RPMI8226 (cell line): ENCODE measurements at places on chromosomes 6 and 20.

- DNase-seq, result no peak
Observed at GRCh38 chr6:148285205-148285604, 57.4 kb upstream of the SASH1 start.

DNA sequence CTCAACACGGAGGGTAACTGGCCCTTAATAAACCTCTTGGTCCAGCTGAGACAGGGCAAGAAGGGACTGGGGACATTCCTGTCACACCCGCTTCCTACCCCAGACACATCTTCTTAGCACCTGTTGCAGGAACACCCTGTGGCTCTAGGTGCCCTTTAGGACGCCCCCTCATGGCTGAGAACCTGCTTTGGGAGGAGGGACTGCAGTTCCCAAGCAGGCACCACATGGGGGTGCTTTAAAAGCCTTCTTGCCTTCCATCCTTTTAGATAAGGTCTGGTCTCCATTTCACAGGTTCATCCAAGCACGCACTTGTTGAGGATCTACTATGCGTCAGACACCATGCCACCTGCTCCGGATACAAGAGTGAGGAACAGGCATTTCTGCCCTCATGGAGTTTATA, 26.6 kb downstream of the NSFL1C start:
- DNase-seq, result peak; percentile 50

DNA sequence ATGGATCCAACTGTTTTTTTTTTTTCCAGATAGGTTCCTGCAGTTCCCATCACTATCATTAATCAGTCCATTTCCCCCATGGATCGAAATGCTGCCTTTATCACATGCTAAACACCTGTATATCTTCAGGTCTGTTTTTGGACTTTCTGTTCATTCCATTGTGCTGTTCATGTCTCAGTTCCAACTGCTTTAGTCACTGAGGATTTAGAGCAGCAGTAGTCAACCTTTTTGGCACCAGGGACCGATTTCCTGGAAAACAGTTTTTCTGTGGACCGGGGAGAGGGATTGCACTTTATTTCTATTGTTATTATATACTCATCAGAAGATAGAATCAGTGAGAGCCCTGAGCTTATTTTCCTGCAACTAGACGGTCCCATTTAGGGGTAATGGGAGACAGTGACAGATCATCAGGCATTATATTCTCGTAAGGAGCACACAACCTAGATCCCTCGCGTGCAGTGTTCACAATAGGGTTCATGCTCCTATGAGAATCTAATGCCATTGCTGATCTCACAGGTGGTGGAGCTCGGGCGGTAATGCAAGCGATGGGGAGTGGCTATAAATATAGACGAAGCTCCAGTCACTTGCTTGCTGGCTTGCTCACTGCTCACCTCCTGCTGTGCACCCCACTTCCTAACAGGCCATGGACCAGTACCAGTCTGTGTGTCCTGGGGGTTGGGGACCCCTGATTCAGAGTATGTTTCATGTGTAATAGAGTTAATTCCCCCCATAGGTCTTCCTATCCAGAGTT, 46.0 kb downstream of the CAP2 start:
- DNase-seq, result no peak

- DNase-seq, result no peak
Observed at GRCh38 chr20:22985239-22985778, 49.8 kb upstream of the SSTR4 start.

DNA sequence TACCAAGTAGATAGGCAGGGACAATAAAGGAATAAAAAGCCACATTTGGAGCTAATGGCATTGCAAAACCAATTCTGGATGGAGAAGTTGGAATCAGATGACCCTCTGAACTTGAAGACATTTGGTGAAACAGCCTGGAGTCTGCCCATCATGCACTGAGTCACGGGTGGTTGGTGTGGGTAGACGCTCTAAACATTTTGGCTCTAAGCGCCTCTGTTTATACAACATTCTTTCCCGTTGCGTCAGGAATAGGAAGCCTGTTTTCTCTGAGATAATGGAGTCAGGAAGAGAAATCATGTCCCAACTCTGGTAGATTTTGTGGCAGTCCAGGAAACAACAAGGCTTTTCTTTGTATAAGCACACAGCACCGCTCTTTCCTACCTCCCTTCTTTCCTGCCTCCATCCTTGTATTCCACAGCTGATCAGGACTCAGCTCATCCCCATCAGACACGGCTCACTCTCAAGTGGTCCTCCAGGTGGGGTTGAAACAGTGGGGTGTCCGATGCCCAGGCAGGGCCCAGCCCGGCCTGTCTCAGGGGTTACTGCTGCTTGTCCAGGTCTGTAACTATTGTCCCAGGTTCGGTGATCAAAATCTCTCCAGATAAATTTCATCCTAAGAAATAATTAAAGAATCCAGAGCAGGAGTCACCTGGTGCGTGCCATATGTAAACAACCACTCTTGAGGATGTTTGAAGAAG, 12.1 kb upstream of the RAMACL start:
- no peak for DNase-seq

- DNase-seq, result no peak
Observed at GRCh38 chr6:157012355-157012754, 235.2 kb downstream of the ARID1B start.

- DNase-seq, result no peak
Observed at GRCh38 chr20:18174906-18175683, 37.4 kb downstream of the KAT14 start.

DNA sequence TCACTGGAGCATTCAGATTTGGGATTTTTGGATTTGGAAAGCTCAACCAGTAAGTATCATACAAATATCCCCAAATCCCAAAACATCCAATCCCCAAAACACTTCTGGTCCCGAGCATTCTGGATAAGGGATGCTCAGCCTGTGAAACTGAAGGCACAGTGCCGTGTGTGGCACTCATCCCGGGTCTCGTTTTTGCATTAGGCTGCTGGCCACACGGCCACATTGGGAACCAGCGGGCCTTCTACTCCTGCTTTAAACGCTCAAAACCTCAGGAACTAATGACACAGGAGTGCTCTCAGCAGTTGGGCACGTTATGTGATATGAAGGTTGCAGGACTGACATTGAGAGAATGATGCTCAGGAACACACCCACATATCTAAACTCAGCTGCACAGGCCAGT, 35.6 kb downstream of the PSMG4 start:
- no peak for DNase-seq

GRCh38 chr6:37106982-37107491, 62.9 kb upstream of the PIM1 start:
- DNase-seq, result no peak

GRCh38 chr6:17059850-17060249, 42.0 kb upstream of the STMND1 start:
- no peak for DNase-seq

DNA sequence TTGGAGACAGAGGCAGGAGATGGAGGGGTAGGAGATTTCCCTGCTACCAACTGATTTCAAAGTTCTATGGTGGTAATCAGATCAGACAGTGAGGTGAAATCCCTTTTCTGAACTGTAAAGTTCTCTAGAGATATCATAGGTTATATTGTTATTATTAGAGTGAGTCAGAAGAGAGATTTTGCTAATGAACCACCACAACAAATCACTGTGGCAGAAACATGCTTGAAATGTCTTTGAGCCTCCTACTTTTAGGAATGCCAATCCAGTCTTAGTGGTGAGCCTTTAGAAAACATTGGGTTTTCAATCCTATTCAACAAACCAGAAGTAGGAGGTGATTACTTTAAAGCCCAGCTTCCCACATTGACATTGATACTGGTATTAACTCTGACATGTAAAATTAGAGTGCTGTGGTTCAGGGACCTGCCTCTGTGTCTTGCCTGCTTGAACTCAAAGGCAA, 136.7 kb upstream of the CNR1 start:
- DNase-seq, result no peak

GRCh38 chr6:113377362-113377942, 479.7 kb upstream of the MARCKS start:
- no peak for DNase-seq

DNA sequence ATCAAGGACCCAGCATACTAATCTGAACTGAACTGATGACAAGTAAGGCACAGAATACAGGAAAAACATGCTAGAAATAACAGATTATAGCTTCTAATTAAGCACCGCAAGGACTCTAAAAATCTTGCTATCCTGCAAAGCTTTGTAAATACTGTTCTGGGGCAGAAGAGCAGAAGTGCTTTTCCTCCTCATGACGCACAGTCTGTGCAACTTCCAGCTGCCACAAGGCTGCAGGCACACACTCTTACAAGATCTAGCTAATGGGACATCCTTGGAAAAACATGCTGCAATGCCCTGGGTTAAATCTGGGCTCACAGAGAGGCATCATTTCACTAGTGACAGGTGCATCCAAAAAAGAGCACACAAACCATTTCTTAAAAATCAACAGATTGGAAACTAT, 188.6 kb downstream of the GJA10 start:
- no peak for DNase-seq

GRCh38 chr6:83411731-83412130, 19.1 kb downstream of the ME1 start:
- DNase-seq, result no peak

DNA sequence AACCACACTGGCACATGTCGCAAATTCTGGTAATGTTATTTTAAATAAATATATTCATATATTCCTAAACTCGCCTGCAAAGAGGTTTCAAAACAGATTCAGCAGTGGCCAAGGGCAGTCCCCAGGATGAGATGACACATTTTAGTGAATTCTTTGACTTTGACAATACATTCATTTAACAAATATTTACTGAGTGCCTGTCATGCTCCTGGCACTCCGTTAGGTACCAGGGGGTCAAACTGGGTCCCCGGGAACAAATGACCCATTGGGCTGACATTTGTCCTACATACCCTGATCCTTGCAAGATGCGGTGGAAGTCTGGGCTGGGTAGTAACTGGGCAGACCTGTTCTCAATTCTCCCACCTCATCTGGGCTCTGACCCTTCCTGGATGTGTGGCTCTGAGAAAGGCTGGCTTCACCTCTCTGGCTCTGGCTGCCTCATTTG, 74.9 kb downstream of the FYN start:
- DNase-seq, result no peak

DNA sequence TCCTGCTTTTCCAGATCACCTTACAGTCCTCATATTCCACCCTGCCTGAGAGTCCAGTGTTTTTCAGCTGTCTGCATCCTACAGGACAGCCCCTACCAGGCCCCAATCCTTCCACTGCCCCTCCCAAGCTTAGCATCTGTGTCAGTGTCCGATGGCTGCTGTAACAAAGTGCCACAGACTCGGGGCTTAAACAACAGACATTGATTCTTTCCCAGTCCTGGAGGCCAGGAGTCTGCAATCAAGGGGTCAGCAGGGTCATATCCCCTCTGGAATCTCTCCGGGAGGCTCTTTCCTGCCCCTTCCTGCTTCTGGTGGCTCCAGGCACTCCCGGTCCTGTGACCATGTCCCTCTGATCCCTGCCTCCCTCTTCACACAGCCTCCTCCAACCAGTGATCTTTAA, 396.6 kb upstream of the MAP3K7 start:
- no peak for DNase-seq

GRCh38 chr6:163459007-163459406, 44.5 kb downstream of the QKI start:
- no peak for DNase-seq

GRCh38 chr6:75101896-75102295, 104.0 kb downstream of the COL12A1 start:
- DNase-seq, result no peak

DNA sequence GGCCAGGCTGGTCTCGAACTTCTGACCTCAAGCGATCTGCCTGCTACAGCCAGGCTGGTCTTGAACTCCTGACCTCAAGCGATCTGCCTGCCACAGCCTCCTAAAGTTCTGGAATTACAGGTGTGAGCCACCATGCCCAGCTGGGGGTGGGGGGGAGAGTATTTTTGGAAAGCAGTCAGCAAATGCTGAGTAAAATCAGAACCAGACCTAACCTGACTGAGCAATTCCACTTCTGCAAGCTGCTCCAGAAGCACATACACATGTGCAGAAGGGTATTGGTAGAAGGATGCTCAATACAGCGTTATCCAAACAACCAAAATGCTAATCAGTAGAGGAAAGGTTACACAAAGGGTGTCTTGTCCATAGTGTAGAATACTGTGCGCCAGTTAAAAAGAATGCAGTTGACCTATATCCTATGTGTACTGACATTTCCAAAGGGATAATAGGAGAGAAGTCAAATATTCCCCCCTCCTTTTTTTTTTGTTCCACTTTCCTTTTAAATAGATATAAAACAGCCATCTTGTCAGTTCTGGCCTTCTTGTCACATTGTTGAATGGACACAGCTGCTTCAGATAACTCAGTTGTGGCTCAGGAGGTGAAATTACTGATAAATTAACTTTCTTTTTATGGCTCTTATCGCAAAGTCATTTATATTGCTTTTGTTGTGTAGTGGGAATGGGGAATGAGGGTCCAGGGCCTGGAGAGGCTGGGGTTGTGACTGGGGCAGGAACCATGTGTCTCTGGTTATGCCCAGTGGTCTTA, 74.6 kb downstream of the DTD1 start:
- peak; percentile 3 for DNase-seq

GRCh38 chr6:167673946-167674345, 152.8 kb upstream of the AFDN start:
- DNase-seq, result no peak

DNA sequence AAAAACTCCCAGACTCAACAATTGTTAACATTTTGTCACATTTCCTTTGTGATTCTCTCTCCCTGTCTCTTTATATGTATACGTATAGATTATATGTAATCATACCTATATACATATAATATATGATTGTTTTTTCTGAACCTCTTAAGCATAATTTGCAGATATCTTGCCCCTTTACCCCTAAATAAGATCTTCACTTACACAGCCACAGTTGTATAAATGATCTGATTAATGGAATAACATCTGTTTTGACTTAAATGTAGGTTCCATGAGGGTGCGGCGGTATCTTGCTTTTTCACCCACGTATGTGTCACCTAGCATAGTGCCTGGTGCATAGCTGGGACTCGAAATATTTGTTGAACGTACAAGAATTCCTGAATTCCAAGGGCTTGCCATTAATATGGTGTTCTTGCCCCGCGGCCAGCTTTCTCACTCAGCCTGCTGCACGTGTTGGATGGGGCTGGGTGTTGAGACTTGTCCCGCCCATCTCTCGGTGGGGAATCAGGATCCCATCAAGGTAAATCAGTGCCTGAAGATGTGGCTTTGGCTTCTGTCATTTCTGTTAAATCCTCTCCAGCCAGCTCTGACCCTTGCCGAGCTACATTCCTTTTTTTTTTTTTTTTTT, 10.4 kb upstream of the MANBAL start:
- DNase-seq, result no peak

DNA sequence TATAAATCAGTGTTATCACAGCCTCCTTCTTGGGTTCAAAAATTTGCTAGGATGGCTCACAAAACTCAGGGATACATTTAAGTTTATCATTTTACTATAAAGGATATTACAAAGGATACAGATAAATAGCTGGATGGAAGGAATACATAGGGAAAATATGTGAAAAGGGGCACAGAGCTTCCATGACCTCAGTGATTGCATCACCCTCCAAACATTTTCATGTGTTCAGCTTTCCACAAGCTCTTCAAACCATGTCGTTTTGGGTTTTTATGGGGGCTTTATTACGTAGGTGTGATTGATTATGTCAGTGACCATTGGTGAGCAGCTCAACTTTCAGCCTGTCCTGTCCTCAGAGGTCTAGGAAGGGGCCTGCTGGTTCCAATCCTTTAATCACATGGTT, 68.0 kb downstream of the CYB5R4 start:
- DNase-seq, result no peak

GRCh38 chr20:47464380-47465101, 37.1 kb upstream of the NCOA3 start:
- DNase-seq, result no peak
